Brain pericyte (primary cell): ENCODE measurements at places on chromosomes 3 and 15.
A peak's percentile ranks its signal among the peaks of the same experiment; 100 is the strongest.

DNA sequence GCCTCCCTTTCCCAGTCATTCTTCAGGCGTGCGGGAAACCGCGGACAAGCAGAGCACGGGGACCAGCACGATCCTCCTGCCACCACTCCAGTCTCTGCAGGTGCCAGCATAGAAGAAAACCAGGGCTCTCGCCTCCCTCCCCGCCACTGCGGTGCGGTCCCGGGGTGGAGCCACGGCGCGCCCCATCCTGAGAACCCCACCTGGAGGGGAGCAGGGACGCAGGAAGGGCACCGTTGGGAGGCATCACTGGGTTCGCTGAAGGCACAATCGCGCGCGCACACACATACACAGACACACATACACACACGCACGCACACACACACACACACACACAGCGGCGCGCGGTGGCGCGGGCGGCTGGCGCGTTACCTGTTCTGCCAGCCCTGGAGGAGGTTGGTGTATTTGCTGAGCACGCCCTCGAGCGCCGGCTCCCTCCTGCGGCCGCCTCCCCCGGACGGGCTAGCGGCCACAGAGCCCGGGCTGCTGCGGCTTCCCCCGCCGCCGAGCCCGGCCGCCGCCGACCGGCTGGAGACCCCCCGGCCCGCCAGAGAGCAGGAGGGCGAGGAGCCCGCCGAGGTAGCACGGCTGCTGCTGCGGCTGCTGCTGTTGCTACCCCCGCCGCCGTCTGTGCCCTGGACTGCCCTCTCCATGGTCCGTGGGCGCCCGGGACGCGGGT is 394 bp downstream of the OSBPL10 start:
- DNase-seq = no peak

DNA sequence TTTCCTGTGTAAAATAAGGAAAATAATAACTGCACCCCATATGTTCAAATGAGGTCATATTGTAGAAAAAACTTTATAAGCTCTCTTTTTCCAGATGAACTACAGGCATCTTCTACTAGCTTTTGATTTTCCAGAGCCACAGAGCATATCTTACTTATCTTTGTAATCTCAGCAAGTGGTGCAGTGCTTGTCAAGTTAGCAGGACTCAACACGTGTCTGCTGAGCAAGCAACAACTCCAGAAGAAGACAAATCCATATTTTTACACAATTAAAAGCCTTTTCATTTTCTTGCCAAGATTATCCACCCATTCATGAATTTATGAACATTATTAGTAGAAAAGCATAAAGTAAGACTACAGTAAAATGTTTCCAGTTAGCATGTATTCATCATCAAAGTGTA is 14.4 kb upstream of the TSC22D2 start:
- DNase-seq = no peak

DNA sequence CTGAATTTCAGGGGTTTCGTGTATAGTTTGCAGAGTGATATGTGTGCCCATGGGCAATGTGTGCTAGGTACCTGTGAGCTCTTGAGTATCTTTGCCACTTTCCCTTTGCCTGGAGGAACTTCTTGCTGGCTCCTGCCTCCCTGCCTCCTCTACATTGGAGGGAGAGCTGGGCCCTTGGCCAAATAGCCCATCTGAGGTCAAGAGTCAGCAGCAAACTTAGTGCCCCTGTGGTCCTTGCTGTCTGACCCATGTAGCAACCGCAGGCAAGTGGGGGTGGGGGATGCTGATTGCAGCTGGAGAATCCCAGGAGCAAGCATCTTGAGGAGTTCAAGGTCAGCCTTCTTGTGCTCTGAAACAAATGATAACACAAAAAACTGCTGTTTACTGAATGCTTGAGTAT is 5.4 kb upstream of the TBC1D21 start:
- no peak for DNase-seq

DNA sequence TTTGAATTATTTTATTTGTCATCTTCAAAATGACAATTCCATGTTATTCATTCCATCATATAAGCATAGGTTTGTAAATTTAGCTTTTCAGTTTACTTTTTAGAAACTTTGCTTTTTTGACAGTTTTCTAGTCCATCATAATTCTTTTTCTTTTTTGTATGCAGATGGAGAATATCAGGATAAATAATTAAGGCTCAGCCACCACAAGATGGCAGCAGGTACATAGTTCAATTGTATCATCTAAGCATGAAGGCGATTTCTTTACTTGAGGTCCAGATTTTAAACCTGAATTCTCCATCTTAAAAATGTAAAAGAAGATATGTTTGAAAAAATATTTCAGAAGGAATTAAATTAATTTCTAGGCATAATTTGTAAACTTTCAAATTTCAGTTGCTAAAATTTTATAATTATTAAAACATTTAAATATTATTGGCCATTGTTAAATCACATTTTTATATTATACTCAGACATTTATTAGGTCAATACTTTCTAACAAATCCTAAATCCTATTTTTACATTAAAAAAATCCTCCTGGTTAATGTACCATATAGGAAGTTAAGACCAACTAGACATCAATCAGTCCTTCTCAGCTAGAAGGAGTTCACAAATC is 15.1 kb downstream of the PLSCR5 start:
- DNase-seq = peak; percentile 21

DNA sequence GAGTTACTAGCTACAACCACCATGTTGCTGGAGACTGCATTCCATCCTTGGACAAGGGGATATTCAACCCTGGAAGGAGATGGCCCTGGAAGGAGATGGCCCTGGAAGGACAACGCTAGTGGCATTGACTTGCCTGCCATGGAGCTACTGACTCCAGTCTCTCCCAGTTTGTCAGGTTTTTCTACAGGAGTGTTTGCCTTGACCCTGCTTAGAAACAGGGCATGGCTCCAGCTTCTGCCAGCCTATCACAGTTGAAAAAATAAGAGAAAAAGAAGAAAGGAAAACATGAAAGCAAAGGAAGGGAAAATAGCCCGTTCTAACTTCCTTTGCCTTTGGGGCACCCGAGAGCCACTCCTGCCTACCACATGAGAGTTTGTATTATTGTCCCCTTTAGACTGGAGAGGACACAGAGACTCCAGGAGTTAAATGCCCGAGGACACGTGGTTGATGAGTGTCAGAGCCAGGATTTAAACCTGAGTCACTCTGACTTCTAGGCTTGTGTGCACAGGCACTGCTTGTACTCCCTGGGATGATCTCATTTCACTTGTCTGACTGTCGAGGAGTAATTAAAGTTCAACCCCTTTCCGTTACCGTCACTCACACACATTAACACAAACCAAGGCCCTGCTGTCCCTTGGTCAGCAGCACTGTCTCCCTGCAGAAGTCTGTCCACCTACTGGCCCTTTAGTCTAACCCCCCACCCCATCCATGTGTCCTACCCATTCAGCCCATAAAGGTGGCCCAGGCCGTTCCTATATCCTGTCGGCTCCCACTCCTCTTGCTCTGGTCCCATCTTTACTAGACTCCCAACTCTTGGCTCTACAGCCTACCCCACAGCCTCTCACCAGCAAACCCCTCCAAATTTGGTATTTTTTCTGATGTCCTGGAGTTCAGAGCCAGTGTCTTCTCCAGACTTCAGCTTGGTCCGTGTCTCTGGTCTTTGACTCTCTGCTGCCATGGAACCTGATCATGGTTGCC is 46.1 kb downstream of the C2CD4A start:
- no peak for DNase-seq

- no peak for DNase-seq
Measured at GRCh38 chr15:72398648-72399047, 543 bp downstream of the TMEM202 start.

DNA sequence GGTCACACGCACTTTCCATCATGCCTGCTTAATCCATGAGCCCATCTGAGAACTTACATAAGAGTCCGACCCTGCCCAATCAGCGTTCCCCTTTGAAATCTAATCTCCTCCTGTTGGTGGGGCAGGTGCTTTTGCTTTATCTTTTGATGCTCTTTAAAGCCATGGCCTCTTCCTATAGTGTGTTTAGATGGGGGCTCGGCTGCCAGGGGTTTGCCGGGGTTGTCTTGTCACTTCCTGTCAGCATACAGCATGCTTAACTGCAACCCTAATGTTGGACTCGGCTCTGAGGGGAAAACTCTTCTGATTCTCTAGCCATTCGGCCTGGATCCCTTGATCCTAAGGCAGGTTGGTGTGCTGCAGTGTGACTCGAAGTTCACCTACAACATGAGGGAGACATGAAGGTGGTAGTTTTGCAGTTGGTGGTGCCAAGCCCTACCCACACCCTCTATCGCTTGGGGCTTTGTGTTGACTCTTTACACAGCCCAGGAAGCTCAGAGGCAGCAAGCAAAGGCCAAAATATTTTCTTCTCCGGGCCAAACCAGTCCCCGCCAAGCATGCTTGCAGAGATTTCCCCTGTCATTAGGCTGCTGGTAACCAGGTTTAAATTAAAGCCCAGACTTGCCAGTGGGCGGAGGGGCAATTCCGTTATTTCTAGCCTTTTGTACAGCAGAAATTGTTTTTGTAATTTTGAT is 218.7 kb downstream of the FEZF2 start:
- no peak for DNase-seq

DNA sequence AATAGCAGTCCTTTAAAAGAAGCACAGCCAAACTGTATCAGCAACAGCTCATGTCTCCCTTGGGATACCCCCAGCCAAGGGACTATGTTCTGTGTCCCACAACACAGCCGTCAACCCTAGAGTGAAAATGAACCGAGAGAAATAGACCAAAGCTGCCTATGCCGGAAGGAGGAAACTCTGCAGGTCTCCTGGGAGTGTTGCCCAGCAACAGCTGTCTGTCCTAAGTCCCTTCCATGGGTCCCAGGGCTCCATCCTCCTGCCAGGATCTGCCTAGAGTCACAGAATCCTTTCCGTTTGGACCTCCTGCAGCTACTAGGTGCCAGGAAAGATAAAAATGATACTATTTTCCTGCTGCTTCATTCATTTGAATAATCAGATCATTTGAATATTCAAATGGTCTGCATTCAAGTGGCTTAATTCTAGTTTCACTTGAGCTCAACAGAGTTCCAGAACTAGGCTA is 53.1 kb downstream of the TRANK1 start:
- DNase-seq = no peak

- no peak for DNase-seq
Measured at GRCh38 chr15:46956456-46956855, 760.8 kb upstream of the SEMA6D start.

DNA sequence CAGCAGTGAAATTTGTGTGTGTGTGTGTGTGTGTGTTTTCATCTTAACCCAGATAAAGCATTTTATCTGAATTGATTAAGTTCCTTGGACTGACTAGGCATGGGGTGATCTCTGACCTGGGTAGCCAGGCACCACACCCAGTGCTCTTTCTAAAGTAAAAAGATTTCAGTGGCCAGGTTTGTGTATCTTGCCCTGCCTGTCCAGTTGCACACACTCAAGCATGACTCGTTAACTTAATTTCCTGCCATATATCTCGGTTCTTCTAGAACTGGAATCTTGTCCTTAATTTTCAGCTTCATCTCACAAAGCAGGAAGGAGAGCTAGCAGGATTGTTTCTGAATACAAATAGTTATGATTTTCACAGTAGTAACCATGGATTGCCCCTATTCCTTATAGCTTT is 17.0 kb downstream of the TM4SF18 start:
- no peak for DNase-seq

- DNase-seq = no peak
Measured at GRCh38 chr3:169389925-169390253, 273.6 kb downstream of the MECOM start.

DNA sequence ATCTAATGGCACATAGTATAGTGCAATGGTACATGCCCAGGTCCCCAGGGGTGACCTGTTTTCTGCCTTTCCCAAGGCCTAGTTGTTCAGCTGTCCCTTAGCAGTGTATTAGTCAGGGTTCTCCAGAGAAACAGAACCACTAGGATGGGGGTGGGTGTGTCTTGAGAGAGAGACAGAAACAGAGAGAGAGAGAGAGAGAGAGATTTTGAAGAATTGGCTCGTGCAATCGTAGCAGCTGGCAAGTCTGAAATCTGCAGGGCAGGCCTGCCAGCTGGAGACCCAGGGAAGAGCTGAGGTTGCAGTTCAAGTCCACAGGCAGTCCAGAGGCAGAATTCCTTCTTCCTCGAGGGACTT is 90.6 kb upstream of the RNF7 start:
- no peak for DNase-seq

- no peak for DNase-seq
Measured at GRCh38 chr3:122294359-122294758, 30.7 kb upstream of the CSTA start.

- DNase-seq = no peak
Measured at GRCh38 chr3:102106416-102107097, 257.2 kb downstream of the NFKBIZ start.

GRCh38 chr3:53158765-53159155 is 2.2 kb upstream of the PRKCD start:
- DNase-seq = no peak

- DNase-seq = no peak
Measured at GRCh38 chr3:3286014-3286413, 106.5 kb upstream of the CRBN start.

DNA sequence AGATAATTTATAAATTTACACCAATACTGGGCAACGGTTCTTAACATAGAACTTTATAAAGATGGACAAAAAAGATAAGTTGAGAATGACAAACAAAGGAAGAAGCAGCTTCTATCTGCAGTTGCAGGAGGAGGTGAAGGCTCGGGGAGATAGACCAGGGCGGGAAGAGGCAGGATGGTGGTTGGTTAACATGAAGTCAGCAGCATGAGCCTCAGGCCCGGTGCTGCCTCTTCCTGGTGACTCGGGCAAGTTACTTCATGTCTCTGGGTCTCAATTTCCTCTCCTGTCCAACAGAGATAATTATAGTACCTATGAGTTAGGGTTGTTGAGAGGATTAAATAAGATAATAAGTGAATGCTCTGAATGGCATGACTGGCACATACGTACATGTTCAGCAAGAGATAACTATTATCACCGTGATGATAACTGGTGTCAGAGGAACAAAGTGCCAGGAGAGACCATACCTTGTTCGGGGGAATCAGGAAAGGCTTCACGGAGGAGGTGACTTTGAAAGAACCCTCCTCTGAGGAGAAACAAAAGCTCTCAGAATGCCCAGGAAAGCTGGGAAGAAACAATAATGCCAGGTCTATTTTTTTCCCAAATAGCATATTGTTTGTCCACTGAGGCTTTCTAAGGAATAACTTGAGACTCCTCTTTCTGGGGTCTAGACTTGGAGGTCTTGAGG is 4.4 kb downstream of the PAK6 start:
- DNase-seq = no peak

GRCh38 chr15:88992912-88993376 is 79.8 kb upstream of the MFGE8 start:
- DNase-seq = no peak

GRCh38 chr3:89434621-89435380 is 327.4 kb downstream of the EPHA3 start:
- peak; percentile 12 for DNase-seq

GRCh38 chr15:35466476-35466875 is 79.5 kb downstream of the DPH6 start:
- DNase-seq = no peak

DNA sequence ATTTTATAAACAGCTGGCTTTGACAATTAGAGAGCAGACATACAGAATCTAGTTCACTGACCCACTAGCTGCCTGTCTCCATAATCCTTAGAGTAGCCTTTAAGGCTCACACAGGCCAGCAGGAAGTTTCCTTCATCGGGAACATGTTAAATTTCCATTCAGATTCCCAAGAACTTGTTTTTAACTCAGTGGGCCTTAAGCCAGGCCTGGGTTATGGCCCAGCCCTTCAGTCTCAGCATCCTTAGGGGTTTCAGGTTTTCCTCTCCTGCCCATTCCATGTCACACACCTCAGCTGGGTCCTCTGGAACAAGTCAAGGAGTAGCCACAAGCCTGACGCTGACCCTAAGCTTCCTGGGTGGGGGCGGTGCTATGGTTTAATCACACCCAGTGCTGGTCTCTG is 15.0 kb downstream of the CDAN1 start:
- DNase-seq = no peak
